NCI-H1048 (cell line): ENCODE measurements at places on chromosomes 3 and 15.

- DNase-seq: no peak
Measured at GRCh38 chr3:98695796-98696195, 67.3 kb upstream of the ST3GAL6 start.

DNA sequence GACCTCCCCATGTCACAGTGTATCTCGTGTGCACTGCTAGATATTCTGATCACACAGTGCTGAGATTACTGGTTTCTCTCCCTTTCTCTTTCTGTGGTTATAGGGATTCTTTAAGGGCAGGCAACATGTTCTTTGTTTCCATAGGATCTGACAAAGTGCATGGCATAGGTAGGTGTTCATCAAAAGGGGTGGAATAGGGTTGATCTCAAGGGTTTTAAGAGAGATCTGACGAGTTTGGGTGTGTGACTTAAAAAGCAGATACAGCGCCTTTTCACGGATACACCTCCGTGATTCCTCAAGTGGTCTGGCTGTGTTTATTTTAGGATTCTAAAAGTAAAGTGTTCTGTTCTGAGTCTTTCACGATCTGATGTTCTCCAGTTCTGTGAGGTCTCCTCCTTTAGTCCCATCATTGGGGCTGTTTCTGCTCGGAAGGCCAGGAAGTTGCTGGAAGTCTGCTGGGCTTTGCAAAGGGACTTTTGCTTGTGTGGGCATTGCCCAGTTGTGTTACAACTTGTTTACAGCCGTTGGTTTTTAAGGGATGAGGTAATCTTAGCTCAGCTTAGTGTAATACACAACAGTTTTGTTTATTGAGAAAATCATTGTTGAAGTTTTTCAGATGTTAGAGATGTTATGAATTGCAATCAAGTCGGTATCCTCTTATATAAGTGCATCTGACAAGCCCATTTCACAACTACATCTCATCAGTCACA lies 34.8 kb downstream of the IGF1R start:
- no peak for DNase-seq

DNA sequence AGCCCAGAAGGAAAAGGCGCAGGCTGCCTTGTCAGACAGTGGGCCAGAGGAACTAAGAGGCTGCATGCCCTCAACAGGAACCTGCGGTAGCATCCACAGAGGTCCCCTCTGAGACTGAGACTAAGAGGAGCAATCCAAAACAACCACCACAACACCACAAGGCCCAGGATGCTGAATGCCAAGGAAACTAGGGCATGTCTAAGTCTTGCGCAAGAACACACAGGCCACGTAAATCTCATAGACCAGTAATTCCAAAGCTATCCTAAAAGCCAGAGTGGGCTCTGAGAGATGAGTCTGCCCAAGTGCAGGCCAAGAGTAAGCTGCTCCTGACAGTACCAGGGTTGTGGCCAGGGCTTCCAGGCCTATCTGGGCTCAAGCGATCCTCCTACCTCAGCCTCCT lies 12.9 kb downstream of the MON1A start:
- DNase-seq: no peak

GRCh38 chr3:27165321-27165721 lies 203.9 kb downstream of the NEK10 start:
- no peak for DNase-seq

- DNase-seq: no peak
Measured at GRCh38 chr15:39670687-39671086, 89.8 kb downstream of the THBS1 start.

DNA sequence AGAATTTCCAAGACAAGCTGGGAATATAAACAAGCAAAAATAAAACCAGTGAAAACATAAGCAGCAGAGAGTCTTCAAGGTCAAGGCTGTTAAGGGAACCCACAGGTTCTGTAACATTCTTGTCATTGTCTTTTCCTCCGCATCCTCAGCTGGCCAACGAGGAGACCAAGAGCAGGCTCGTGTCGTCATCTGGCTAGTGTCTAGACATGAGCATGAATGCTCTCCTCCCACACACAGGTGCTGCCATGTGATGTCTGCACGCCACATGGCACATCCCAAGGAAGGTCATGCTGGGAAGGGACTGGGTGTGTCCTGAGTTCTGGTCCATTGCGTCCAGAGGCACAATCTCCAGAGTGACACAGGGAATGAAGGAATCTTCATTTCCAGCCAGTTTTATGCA lies 156.2 kb downstream of the POLR2M start:
- no peak for DNase-seq

DNA sequence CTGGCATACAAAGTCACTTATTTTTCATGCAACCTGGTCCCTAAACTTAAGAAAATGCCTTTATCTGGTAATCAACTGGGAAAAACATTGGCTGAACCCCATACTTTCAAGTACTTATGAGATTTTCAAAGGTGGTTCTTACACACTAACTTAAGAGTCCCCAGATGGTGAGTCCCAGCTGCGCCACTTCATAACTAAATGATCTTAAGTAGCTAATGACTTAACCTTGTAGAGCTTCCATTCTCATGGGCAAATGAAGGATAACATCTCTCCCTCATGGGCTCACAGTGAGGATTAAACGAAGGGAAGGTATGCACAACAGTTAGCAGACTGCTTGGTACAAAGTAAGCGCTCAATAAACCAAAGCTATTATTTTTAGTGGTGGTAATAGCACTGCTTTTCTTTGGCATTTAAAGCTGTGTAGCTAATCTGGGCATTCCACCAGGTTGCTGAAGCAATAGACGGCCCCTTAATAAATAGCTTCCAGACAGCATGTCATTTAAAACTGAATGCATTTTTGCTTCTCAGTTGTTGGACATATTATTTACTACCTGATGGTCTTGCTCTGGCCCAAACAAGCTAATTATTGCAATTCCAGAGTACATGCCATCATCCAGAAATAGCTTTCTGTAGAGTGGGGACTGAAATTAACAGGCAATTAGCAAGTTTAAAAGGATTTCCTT lies 55.4 kb downstream of the LIPC start:
- DNase-seq: no peak

DNA sequence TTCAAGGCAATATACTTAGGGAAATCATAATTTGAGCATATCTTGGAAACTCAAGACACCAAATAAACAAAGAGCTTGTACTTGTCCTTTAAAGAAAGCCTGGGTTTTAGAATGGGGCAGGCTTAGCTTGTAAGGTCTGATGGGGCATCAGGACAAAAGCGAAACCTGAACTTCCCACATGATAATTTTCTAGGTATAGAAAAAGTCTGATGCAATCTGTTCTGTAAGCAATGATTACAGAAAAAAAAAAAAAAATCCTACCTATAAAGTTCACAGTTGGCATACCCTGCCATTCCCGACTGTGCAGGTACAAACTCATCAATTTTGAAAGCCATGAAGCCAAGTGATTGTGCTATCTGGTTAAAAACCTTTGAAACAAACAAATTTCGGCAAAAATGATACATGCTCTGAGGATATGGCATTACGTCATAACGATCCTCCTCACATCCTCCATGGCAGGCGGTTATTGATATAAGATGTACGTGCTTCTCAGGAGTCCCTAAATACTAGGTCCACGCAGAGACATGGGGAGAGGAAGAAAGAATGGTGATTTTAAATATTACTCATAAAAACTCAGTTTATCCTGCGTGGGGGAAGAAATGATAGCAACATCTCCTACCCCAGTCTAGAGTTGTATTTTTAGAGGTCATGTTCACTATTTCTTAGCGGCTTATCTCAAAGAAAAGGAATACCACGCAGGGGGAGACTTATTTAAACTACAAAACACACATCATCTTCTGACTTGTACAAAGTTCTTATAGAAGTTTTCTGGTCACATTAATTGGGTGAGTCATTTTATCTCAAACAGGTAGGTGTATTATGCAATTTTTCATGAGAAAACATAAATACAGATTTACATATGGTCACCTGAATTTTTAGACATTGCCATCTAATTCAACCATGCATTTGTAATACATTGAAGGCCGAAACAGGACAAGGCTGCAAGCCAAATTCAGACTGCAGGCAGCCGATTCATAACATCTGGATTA lies 27.0 kb downstream of the MB21D2 start:
- DNase-seq: no peak

DNA sequence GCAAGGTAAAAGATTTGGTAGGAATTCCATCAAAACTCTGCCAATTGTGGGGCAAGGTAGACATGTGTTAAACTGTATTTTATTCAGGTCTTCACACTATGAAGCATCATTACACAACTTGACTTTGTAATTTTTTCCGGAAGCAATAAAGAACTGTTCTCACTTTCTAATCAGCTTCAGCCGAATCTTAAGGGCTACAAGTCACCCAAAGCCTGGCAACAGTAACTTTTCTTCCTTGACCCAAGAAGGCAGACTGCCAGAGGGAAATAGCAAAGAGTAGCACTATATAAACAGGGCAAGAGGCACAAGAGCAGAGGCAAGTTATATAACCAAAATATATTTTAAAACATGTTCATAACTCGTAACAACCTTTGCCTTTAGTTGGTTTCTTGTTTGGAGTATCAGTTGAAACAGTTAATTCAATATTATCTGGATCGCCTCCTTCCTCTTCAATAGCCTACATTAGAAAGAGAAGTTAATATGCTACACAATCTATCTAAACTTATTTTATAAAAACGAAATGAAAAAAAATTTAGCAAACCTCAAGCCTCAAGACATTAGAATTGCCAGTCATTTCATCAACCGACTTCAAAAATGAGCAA lies 1.4 kb downstream of the SLTM start:
- DNase-seq: no peak

DNA sequence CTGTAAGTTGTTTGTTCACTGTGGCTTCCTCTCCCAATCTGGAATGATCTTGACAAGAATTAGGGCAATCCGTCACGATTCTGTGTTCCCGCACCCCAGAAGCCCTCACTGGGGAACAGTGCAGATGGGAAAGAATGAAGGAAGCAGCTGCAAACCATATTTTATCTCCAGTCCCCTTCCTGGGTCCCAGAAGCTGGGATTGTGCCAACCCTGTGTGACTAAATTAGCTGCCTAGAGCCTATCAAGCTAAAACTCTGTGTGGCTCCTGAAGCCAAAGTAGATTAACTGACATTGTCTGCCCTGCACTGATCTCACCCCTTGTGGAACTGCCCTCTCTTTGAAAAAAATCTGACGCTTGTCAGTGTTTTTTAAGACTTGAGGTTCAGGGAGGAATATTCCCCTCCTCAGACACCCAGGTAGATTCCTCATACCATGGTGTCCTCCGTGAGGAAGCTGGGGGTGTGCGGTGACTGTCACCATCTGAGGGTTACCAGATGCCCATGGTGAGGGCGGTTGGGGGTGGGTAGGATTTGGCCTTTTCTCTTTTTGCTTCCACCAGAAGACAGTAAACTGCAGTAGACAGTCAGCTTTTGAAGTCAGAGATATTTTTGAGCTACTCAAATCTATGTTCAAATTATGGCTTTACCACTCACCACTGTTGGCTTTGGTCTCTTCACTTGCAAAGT lies 358.3 kb upstream of the TPM1 start:
- DNase-seq: no peak

DNA sequence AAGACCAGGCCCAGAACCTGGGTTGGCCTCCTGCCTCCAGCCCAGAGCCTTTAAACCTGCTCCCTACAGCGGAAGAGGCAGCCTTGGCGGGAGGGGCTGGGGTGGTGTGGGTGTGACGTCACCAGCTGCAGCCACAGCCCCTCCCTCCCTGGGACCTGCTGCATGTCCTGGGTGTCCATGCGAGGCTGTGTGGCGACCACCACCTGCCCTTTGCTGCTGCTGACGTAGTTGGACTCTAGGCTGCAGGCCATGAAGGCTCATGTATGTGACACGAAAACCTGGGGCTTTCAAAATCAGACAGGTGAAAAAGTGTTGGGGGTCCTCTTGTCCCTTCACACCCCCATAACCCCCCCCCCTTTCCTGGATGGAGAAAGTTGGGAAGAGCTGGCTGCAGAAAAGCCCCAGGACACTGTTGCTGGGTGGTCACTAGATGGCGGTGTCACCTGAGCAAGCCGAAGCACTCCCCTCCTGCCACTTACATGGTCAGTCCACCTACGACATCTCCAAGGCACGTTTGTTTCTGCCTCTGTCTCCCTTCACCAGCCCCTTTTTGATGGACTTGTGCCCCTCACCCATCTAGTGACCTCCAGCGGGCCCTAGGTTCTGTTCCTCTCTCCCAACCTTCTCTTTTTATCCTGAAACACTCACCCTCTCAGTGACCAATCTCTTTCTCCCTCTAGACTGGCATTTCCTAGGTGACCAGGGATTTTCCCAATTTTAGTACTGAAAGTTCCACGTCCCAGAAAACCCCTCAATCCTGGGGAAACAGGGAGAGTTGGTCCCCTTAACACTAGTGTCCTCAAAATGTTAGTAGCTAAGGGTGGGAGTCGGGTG lies 35.2 kb downstream of the SLC6A20 start:
- DNase-seq: no peak

DNA sequence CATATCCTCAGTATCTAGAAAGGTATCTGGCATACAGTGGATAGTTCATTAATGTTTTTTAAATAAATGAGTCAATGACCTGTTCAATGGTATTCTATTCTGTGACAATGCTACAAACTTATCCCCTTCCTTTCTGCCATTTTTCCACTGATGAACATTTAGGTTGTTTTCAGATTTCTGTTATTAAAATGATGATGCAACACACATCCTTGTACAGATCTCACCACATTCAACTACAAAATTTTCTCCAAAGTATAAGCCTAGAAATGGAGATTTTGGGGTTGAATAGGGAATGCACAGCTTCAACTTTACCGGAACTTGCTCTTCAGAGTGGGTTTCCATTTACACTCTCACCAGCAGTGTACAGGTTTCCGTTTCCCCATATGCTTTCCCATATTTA lies 210.2 kb downstream of the ISL2 start:
- DNase-seq: no peak

GRCh38 chr15:67521029-67521782 lies at the start of gene C15orf61:
C15orf61 (plus strand) TSS chr15:67521131; CDS start chr15:67521249, 118 bp downstream.
- peak; percentile 52 for DNase-seq

DNA sequence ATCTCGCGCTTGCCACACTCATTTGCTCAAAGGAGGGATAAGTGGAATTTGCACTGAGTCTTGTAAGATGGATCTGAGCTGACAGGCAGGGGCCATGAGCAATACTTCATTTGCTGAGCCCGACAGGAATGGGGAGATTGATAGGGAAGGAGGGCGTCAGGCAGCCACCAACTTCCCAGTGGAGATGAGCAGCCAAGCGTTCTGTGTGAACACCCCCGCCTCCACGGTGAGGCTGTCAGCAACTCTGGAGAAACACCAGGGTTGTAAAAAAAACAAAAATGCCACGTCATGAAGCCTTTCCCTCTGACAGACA lies 36.8 kb downstream of the TLE3 start:
- no peak for DNase-seq

DNA sequence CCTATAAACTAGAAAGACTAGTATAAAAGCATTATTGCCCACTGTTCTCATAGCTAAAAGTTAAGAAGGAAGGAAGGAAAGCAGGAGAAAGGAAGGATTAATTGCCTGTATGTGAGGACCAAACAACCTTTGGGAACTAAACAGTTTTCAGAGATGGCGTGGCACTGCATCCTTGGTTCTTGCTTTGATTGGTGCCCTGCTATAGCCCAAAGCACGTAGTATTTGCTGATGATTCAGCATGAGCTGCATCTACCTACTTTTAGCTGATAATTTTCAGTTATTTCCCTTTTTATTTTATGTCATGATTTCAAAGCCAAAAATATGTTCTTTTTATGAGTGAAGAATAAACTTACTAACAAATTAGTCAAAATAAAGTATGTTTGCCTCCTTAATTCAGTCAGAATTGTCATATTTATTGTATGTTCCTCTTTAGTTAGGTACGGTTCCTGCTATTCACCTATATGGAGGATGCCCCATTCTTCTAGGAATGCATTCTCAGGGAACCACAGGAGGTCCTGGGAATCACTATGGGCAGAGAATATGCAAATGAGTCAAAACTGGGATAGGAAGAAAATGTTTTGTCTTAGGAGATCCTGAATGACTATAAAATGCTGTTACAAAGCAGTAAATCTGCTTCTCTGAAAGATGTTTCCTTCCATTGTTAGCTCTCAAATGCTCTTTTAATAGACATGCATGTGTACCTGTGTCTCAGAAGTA lies 65.4 kb upstream of the THSD4 start:
- DNase-seq: no peak
